ENCODE measurements at places on chromosomes 4 and X.

- peak; percentile 69 for DNase-seq
Observed at GRCh38 chrX:53440101-53440500, 5.9 kb upstream of the HSD17B10 start.

- DNase-seq: no peak
Observed at GRCh38 chrX:140149761-140150160, 184.4 kb upstream of the CXorf66 start.

- DNase-seq: no peak
Observed at GRCh38 chrX:21661316-21661715, 3.2 kb upstream of the KLHL34 start.

GRCh38 chr4:25347971-25348370 is 29.1 kb upstream of the ANAPC4 start:
- DNase-seq: no peak

DNA sequence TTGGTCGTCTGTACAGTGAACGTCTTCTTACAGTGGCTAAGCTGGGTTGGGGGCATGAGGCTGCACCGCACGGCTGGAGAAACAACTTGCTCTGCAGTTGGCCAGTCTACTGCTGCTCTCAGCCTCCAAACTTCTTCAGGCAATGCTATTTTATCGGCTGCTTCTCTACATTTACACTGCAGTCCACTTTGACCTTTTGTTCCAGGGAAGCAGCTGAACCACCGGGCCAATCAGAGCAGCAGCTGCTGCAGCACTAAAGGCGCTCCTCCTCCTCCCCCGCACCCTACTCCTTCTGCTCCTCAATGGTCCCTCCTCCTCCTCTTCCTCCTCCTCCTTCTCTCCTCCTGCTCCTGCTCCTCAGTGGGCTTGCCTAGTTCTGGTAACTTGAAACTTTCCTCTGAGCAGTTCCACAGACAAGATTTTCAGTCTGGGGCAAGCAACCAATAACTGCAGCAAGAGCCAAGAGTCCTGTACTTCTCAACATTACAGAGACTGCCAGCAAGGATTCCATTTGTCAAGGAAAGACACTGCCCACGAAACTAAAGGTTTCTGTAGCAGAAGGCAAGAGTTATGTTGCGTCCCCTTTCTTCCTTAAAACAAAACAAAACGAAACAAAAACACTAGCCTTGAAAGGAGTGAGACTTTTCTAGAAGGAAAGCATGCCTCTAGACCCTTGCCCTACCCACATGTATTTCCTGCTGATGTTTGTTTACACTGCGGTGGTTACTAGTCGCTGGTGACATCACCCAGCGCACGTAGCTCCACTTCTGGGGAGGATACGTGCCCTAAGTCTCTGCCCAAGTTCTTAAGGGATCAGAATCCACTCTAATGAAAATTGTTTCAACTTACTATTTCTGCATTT is 125.7 kb upstream of the NAP1L5 start:
- peak; percentile 44 for DNase-seq

DNA sequence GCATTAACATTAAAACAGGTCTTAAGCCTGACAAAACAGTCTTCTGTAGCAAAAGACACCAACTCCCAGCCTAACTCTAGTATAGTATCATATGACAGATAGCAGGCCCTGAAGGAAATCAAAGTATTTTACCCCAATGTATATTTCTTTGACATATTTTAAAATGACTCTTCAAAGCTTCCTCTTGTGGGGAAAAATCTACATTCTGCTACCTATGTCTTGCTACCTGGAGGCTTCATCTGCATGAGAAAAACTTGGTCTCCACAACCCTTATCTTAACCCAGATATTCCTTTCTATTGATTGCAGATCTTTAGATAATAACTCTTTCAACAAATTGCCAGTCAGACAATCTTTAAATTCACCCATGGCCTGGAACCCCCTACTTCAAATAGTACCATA is 1620.4 kb downstream of the PCDH7 start:
- no peak for DNase-seq

Data from NCI-H1092 treated with DMSO at 0.1 percent for 48 hours (cell line).